Hair follicle dermal papilla cell (primary cell): ENCODE measurements at places on chromosomes 6 and 20. TPM values are rescaled to one million over a fixed set of nuclear protein-coding genes. Genes with fewer than 3 reads are reported as not detected.

Gene GUCA1A
- total RNA-seq: 0.24 TPM in 1 of 2 replicates, not detected in the other

Gene KIF25
- 0.32 TPM in 1 of 2 replicates, not detected in the other for total RNA-seq

Gene JPH2
- 21.4 and 37.0 TPM in 2 replicates for total RNA-seq

Gene SCGN
- not detected in 2 replicates for total RNA-seq

Gene HUS1B
- 0.85 and 0.97 TPM in 2 replicates for total RNA-seq

Gene LY86
- not detected in 2 replicates for total RNA-seq

Gene VSX1
- total RNA-seq: not detected in 2 replicates

Gene EPB41L1
- total RNA-seq: 18.5 TPM in 2 replicates

Gene LIME1
- total RNA-seq: 4.5 and 4.6 TPM in 2 replicates

Gene PHACTR3
- total RNA-seq: 5.2 and 9.4 TPM in 2 replicates
